ENCODE measurements at places on chromosomes 1 and 21. TPM values are rescaled to one million over a fixed set of nuclear protein-coding genes. Genes with fewer than 3 reads are reported as not detected.

SCAF4 gene
- total RNA-seq: 61.3 TPM

TNFRSF9 gene
- total RNA-seq: 1.1 TPM

COL16A1 gene
- total RNA-seq: not detected

FAM131C gene
- total RNA-seq: not detected

TCHHL1 gene
- total RNA-seq: not detected

TMEM82 gene
- total RNA-seq: not detected

GRCh38 chr1:205072881-205073280 is 11.4 kb downstream of the TMEM81 start:
- H3K27ac ChIP-seq: no peak overlapping the region
- H3K4me3 ChIP-seq: no peak overlapping the region
- no peaks in the 10 kb centered on the region for H3K27me3 ChIP-seq
- no peaks in the 10 kb centered on the region for H3K36me3 ChIP-seq

DNA sequence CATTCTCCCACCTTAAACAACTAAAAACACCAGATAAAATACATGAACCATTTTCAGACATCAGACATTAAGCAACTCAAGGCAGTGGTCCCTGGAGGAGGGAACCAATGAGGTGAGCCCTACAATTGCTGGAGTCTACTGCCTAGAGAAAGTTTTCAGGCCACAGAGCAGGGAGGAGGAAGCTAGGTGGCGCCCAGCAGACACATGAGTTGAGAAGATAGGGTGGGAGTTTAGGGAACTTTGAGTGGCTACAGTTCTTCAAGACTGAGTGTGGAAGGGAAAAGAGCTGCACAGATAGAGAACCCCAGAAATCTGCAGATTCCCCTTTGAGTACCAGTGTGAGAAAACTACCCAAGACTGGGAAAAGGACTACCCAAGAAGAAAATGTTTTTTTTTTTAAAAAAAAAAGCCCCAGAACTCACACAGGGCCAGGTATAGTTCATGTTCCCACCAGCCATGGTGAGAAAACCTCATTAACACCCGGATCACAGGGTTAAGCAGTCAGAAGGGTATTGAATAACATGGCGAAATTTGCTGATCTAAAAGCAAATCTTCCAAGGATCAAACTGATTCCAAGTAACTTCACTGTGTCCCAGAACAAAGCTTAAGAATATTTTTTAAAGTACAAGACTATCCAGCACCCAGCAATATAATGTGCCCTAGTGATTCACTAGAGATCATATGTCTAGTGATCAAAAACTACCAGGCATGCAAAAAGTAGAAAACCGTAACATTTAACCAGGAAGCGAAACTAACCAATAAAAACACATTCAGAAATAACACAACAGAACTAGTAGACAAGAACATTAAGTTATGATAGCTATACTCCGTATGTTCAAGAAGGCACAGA is 12.0 kb downstream of the ALDH9A1 start:
- peak overlapping the region; percentile 81 for H3K27ac ChIP-seq
- H3K27me3 ChIP-seq: no peaks in the 10 kb centered on the region
- H3K36me3 ChIP-seq: peaks cover 9% of the 10 kb centered on the region
- peaks cover 35% of the 10 kb centered on the region for H3K4me1 ChIP-seq

DNA sequence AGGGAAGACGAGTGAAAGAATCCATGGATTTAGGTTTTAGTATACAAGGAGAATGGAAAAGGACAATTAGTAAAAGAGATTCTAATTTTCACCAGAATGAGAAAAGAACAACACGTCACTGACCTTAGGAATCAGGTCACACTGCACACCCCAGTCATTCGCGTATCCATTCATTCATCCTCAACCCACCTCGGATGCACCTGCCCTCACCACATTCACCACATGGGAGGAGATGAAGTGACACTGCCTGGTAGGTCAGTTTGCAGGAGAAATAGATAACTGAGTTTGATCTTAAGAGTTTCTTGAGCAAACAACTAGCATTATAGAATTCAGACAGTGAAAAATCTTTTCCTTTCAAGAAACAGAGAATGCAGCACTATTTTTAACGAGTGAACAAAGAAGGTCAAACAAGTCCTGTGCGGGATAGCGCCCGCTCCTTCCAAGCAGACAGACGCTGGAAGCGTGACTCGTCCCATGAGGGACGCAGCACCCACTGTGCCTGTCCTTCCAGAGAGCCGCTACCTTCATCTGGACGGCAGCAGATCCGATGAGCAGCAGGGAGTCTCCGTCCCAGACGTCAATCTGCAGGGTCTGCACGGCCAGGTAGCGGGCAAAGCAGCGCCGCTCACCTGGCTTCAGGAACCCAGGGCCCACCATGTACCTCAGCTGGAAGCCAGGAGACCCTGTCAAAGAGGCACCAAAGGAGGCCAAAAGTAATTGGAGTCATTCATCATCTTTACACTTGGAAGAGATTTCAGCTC is 101.7 kb downstream of the NPHP4 start:
- DNase-seq: no peak
- H3K27me3 ChIP-seq: no peaks in the 10 kb centered on the region
- peaks cover 1% of the 10 kb centered on the region for H3K36me3 ChIP-seq

DNA sequence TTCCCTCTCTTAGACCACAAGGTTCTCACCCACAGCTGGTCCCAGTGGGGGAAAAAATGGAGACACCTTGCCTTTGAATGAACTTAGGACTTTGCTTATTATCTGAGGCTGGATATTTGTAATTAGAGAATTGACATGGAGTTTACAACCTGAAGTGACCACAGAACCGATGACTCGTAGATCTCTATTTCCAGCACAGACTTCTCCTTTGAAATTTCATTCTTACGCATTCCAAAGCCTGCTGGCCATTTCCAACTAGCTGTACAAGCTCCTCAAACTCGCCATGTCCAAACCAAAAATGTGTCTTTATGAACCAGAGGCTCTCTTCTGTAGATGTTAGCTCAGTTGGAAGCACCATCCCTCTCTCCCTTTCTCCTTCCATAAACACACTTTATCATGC is 12.0 kb downstream of the RAB7B start:
- H3K27me3 ChIP-seq: peaks cover 45% of the 10 kb centered on the region
- H3K36me3 ChIP-seq: no peaks in the 10 kb centered on the region
- H3K27ac ChIP-seq: no peak overlapping the region
- no peak for DNase-seq

DNA sequence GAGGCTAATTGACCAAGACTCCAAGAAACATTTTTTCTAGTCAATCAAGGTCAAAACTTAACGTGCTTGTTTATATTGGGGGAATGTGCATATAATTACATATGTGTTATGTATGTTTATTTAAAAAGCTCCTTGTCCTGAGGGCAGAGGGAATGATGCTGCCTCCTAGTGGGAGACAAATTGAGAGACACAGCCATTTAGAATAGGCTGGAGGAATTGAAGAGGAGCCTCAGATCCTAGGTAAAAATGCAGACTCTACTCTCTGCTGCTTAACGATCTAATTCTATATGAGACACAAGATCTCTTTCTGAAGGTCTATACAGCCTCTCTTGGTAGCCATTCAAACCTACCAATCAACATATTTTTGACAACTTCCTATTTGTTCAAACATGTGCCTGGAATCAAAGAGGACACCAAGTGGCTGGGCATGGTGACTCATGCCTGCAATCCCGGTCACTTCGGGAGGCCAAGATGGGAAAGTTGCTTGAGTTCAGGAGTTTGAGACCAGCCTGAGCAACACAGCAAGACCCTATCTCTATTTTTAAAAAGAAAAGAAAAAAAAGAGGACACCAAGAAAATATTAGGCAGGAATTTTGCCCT is 136.6 kb upstream of the ZNF648 start:
- no peak overlapping the region for H3K27ac ChIP-seq
- H3K27me3 ChIP-seq: peaks cover 13% of the 10 kb centered on the region
- H3K4me3 ChIP-seq: no peak overlapping the region
- no peak for DNase-seq

GRCh38 chr1:85417017-85417416 is 47.9 kb downstream of the DDAH1 start:
- no peaks in the 10 kb centered on the region for H3K27me3 ChIP-seq
- no peaks in the 10 kb centered on the region for H3K36me3 ChIP-seq
- H3K4me3 ChIP-seq: no peak overlapping the region
- H3K27ac ChIP-seq: no peak overlapping the region

- H3K4me3 ChIP-seq: no peak overlapping the region
- H3K4me1 ChIP-seq: no peaks in the 10 kb centered on the region
- H3K27ac ChIP-seq: no peak overlapping the region
- no peaks in the 10 kb centered on the region for H3K27me3 ChIP-seq
- no peaks in the 10 kb centered on the region for H3K36me3 ChIP-seq
These were observed 78.3 kb downstream of the NCAM2 start for GRCh38 chr21:21076491-21076890.

All from T-helper 17 cell (primary cell).